ENCODE measurements at places on chromosomes 5 and 9. TPM values are rescaled to one million over a fixed set of nuclear protein-coding genes. Genes with fewer than 3 reads are reported as not detected.

Gene ADAMTS12
- 0.15 TPM for polyA plus RNA-seq

Gene FOXD4L3
- not detected for polyA plus RNA-seq

Gene NR5A1
- polyA plus RNA-seq: 0.03 TPM

GRCh38 chr9:79184831-79185230 is 386.9 kb upstream of the TLE4 start:
- H3K27ac ChIP-seq: no peak overlapping the region
- H3K36me3 ChIP-seq: no peaks in the 10 kb centered on the region
- no peaks in the 10 kb centered on the region for H3K27me3 ChIP-seq
- peak; percentile 12 for DNase-seq

- H3K4me1 ChIP-seq: no peaks in the 10 kb centered on the region
- DNase-seq: peak; percentile 16
- H3K4me3 ChIP-seq: no peak overlapping the region
- H3K27me3 ChIP-seq: no peaks in the 10 kb centered on the region
These were observed 97.4 kb upstream of the MAST4 start for GRCh38 chr5:66498791-66499207.
